ENCODE measurements at places on chromosomes 5 and 9.

GRCh38 chr9:137211532-137211931, 6.0 kb downstream of the NDOR1 start:
- no peak for DNase-seq

GRCh38 chr5:172839669-172840431, 5.8 kb downstream of the ERGIC1 start:
- no peak for DNase-seq

DNA sequence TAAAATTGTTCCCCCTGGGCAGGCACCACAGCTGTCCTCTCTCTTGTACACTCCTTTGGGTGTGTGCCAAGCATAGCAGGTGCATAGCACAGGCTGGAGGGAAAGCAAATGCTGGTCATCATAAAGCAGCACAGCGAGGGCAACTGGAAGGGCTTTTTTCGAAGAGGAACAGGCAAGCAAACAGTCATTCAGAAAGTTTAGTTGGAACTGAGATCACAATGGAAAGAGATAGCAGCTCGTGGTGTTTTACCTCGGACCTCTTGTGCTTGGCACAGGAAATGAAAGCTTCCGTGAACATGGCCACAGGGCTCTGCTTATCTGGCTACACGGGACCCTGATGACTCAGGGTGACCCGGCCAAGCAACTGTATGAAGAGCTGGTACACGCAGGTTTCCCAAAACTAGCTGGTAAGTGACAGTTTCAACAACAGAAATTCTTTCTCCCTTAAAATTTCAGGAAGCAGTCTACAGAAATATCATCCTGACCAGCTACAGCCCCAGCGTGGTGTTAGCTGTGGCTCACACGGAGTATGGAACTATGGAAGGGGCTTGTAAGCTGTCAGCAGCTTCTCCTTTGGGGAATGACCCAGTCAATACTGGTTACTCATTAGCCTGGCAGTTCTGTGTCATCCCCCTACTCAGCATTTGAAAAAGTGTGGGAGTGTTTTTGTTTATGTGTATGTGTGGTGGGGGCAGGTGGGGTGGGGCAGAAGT, 48.1 kb downstream of the POC5 start:
- DNase-seq = peak; percentile 33

DNA sequence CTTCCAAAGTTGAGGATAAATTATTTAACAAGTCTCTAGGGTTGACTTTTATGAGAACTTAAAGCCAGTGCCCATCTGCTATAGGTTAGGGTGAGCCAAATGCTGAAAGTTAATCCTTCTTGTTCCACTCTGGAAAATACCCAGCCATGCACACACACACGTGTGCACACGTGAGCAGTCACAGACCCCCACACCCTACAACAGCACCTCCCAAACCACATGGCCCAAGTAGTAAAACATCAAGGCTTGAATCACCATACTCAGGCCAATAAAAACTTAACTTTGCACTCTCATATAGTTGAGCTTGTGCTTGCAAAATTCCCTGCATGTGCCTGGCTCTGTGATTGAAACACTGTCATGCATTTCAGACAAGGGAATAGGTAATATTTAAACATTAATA, 467.6 kb downstream of the ARHGEF28 start:
- DNase-seq = no peak

GRCh38 chr5:92337772-92338234, 954.7 kb upstream of the ARRDC3 start:
- no peak for DNase-seq

DNA sequence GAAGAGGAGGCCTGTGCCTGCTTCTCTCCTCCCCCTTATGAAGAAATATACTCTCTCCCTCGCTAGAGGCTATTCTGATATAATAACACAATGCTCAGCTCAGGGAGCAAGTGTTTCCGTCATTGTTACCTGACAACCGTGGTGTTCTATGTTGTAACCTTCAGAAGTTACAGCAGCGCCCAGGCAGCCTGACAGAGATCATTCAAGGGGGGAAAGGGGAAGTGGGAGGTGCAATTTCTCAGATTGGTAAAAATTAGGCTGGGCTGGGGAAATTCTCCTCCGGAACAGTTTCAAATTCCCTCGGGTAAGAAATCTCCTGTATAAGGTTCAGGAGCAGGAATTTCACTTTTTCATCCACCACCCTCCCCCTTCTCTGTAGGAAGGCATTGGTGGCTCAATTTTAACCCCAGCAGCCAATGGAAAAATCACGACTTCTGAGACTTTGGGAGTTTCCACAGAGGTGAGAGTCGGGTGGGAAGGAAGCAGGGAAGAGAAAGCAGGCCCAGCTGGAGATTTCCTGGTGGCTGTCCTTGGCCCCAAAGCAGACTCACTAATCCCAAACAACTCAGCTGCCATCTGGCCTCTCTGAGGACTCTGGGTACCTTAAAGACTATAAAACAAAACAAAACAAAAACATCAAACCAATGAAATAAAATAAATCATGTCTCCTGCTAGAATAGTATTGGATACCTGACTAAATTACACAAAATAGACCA, 1.3 kb downstream of the TMEM174 start:
- DNase-seq = no peak

DNA sequence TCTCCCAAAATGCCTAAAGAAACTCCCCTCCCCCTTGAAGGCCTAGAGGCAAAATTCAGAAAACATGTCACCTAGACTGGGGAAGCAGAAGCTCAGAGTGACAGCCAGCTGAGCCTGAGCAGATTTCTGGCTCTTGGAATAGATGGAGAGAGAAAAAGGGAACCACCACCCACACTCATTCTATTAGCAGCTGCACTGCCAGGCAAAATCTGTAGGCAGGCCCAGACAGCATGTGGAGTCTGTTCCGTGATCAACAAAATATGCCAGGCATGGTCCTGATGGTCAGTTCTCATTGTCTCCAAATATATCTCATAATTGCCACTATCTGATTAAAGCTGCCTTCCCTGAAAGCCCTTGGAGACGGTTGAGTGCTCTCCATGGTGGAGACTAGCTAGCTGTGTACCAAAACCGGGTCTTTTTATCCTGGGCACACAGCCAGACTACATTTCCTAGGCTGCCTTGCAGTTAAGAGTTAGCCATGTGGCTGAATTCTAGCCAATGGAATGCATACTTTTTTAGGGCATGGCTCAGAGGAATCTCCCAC, 131.7 kb upstream of the GPR151 start:
- no peak for DNase-seq

DNA sequence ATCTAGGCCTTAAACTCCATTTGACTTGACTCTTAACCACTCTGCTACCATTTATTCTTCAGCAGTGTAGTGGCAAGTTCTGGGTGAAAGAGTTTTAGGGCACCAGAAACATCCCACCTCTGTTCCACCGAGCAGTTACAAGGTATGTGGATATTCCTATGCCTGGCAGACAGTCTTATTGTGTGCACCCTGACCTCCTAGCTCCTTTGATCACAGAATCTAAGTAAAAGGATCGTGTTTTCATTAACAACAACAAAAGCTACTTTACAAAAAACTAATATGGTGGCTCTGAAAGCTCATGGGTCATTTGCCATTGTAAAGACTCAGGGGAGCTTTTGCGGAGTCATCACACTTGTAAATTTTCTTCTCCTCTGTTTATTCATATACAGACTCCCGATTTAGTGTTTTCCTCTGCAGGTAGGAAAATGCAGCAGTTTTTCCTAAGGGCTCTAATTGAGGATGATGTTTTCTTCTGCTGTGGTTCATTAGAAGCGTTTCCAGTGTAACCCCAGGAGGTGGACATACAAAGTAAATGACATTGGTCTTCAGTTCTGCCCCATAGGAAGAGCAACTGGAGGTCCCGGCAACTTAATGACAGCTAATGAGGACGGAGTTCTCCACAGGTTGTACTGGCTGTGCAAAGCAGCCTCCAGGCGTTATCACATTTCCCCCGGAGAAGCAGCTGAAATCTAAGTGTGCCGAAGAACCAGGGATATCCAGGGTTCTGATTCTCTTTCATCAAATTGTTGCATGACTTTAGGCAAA, 78.2 kb downstream of the ATP10B start:
- no peak for DNase-seq

GRCh38 chr5:55868846-55869245, 17.7 kb downstream of the IL31RA start:
- peak; percentile 71 for DNase-seq

- no peak for DNase-seq
Observed at GRCh38 chr5:42655982-42656650, 100.5 kb upstream of the CCDC152 start.

DNA sequence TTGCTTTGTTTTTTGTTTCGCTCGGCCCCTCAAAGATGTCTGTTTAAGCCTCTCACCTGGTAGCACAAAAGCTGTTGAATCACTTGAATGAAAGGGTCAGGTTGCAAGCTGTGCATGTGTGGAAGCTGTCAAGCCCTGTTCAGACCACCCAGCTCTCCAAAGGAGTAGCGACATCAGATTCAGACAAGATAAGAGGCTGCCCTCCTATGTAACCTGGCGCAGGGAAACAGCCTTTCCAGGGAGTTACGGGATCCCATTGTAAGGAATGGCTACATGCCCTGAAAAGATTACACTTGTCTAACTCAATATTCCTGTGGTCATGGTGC, 2.9 kb downstream of the FREM1 start:
- DNase-seq = no peak

- no peak for DNase-seq
Observed at GRCh38 chr9:95511616-95511931, 5.2 kb downstream of the PTCH1 start.

DNA sequence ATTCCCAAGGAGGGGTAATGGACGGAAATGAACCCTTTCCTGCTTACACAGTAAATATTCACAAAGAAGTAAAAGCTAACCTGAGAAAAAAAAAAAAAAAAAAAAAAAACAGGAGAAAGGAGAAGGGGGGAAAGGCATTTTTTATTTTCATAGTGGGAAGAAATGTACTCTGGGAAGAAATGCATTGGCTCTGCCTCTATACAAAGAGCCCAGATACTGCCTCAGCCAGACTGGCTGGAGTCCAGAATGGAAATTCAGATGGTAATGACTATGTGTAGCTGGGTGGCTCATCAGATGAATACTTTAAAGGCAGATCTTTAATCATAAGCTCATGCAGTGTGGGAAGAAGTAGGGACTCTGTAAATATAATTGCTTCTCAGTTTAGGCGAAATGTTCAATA, 124.9 kb upstream of the ZNF608 start:
- no peak for DNase-seq

GRCh38 chr9:36827593-36827992, 206.5 kb downstream of the PAX5 start:
- DNase-seq = no peak

DNA sequence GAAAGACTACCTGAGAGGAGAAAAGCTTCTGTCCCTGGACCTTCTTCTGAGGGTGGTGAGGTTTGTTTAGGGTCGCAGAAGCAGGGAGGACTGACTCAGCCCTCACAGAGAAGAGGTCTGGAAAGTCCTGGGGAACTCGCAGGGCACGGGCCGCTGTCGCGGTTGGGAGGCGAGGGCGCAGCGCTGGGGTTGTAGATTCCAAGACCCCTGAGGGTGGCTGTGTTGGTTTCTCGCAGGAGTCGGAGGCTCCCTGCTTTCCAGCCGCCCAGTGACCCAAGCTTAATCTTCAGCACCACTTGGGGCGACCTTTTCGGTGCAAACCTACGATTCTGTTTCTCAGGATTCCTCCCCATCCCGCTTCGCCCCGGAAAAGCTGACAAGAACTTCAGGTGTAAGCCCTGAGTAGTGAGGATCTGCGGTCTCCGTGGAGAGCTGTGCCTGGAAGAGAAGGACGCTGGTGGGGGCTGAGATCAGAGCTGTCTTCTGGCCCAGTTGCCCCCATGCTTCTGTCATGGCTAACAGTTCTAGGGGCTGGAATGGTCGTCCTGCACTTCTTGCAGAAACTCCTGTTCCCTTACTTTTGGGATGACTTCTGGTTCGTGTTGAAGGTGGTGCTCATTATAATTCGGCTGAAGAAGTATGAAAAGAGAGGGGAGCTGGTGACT, 482 bp downstream of the SLC27A6 start:
- DNase-seq = no peak

DNA sequence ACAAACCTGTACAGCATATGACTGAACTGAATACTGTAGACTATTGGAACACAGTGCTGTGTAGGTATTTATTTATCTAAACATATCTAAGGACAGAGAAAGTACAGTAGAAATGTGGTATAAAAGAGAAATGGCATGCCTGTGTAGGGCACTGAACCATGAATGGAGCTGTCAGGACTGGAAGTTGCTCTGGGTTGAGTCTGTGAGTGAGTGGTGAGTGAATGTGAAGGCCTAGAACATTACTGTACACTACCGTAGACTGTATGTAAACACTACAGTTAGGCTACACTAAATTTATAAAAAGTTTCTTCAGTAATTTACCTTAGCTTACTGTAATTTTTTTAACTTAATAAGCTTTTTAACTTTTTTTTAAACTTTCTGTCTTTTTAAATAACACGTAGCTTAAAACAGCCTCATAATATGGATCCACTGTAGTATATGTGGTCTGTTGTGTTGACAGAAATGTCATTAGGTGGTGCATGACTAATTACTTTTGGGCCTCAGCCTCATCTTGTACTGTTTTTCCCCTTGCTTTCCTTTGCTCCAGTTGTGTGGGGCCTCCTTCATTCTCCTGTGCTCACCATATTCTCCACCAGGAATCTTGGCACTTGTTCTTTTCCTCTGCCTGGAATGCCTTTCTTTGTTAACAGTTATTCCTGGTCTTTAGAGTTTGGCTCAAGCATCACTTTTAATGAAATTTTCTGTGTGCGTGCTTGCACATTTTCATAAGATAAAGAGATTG, 8.8 kb downstream of the SPIN1 start:
- no peak for DNase-seq

Measured in H54 (cell line).